ENCODE measurements at places on chromosomes 11 and 22.

GRCh38 chr11:35255514-35255913 lies 116.5 kb downstream of the CD44 start:
- no peak for DNase-seq

DNA sequence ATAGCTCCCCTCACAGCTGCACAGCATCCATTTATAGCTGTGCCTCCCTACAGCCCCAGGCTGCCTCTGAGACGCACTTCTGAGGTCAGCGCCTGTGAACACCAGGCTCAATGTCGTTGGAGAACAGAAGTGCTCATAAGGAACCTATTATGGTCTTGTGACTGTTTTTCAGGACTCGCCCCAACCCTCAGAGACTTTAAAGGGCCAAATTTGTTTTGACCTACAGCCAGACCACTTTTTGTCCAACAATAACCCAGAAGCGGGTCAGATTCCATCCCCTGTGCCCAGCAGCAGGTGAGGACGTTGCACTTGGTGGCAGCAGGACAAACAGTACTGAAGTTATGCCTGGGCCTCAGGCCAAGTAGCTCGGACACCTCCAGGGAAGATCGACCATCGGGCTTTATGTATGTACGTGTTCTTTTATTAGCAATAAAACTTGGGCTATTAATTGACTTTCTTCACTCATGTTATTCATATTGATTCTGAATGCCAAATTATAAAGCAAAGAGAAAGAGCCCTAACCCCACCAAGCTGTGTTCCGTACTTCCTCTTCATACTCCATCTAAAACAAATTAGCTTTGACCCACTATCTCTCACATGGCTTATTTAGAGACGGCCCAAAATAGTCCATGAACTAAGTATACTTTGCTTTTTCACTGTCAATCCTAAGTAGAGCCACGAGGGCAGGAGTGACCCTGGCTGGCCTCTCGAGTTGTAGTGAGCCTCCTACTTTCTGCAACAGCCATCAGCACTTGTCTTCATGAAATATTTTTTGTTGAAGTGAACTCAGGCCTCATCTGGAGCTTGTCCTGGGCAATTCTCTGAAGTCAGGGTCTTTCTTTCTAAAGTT lies 92.3 kb upstream of the PAX6 start:
- DNase-seq, result no peak

DNA sequence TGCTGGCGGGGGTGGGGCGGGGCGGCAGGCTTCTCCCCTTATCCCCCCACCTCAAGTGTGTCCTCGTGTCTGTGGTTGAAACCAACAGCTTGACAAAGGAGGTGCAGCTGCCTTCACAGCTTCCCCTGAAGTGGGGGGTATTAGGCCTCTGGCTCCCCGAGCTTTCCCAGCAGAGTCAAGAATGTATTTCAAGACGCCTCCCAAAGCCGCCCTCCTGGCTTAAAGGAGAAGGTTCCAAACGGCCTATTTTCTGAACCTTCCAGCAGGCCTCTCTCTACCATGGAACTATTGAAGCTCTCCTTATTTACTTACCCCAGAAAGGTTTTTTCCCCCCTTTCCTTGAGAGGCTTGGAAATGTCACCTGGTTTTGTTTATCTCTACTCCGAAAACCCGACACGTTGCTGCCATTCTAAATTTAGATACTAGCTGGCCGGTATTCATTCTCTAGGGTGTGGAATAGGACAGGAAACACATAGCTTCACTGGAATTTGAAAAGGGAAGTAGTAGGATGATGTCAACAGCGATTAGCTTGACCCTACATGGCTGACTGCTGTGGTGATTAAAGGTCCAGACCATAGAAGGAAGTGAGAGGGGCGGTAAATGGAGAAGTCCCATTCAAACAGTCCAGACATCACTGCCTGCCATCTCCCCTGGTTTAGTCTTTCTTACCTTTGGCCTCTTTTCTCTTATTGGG lies 671 bp upstream of the PICALM start:
- DNase-seq, result peak; percentile 91

DNA sequence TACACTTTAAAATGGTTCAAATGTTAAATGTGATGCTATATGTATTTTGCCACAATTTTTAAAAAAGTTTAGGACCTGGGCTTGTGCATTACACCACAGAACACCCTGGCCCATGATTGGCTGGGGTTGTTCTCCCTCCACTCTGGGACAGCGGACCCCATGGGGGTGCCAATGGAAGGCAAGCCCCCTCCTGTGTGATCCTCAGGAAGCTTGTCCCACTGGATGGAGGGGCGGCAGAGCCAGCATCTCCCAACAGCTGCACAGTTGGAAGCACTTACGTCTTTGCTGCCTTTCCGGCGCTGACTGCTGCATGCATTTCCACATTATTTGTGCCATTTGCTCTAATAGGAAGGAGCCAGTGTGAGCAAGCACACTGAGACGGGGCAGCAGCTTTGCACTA lies 196.5 kb downstream of the SHANK2 start:
- DNase-seq, result no peak

DNA sequence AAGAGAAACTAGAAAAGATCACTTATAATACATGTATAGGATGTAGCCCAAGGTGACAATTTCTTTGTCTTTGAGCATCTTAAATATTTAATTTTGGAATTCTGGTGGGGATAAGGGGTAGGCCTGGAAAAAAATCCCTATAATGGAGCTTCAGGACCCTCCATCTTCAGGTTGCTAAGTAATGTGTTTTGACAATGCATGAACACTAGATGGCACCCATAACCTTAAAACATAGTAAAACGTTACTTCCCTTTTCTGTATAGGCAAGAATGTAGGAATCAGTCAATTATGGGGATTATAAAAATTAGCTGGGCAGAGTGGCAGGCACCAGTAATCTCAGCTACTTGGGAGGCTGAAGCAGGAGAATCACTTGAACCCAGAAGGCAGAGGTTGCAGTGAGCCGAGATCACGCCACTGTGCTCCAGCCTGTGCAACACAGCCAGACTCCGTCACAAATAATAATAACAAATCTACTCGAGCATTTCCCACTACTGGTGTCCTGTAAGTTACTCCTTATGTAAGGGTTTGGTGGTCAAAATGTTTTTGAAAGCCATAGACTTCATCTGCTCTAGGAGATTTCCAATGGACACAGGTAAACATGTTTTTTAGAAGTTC lies 541.9 kb upstream of the CCDC90B start:
- DNase-seq, result no peak

GRCh38 chr11:126893796-126894195 lies 106.8 kb downstream of the KIRREL3 start:
- no peak for DNase-seq

GRCh38 chr22:44638971-44639760 lies 62.8 kb upstream of the PRR5 start:
- peak; percentile 55 for DNase-seq

DNA sequence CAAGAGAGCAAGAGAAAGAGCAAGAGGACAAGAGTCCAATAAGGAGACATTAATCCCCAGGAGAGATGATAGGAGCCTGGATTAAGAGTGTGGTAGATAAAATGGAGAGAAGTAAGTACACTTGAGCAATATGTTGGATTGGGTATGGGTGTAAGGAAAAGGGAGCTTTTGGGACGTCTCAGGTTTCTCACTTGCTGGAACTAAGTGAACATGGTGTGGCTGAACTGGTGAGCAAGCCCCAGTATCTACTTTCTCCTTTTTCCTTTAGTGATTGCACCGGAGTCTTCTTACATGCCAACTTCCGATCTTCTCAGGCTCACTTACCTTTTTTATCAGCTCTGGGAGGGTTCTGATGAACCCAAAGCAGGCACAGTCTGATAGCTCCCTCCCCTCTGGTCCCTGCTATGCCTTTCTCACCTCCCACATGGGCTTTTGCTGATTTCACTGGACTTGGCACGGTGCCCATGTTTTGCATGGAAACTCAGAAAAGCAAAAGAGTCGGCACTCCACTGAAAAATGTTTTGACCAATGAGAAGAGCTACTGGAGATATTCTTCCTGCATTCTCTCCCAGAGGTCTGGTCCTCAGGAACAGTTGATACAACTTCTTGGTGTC lies 14.5 kb upstream of the APLNR start:
- peak; percentile 19 for DNase-seq

DNA sequence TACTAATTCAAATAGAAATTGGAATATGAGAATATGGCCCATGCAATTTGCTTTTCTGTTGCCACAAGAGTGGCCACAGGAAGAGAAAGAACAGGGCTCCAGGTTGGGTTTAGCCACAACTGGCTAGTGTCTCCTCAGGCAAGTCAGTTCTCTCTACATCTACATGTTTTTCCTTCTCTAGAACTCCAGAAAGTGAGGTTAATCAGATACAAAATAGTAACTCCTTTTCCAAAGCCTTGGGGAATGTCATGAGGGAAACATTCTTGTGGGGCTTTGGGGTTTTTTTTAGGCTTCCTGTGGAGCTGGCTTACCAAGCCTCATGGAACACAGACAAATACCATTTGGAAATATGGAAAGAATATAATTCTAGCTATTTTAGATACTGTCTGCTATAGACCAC lies 161.6 kb downstream of the NAV2 start:
- no peak for DNase-seq

DNA sequence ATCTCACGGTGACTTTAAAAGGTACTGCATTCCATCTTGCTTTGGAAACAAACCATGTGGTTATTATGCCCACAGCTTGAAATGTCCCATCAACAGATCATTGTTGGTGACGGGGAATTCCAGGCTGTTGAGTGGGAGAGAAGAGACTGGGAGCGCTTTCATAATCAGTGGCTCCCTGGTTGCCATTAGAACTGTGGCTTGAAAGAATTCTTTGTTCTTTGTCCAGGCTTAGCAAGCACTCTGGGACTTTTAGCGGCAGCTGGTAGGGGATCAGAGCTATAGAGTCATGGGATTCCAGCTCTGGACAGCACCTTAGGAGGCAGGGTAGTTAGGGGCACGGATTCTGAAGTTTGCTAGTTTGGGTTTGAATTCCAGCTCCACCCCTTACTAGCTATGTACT lies 22.0 kb downstream of the MMP20 start:
- DNase-seq, result peak; percentile 70

DNA sequence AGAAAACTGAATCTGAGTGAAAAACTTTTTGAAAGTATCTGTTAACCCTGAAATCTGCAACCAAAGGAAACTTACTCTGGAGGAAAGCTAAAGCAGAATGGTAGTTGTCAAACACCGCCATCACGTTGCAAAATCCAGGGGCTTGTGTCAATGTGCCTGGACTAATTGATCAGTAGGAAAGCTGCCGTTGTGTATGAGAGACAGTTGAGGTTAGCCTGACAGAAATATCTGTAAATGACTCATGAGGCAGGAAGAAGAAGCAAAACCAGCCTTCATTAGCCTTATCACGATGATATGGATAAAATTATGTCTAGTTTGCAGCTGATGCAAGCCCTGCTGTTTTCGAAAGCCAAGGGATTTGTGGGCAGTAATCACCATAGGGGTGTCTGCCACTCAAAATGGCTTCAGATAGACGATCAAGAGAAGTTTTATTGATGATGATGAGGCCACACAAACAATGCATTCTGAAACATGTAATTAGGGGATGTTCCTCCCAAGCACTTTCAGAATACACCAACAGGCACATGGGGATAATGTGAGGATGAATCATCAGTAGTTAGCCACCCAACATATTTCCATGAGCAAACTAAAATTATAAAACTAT lies 8.9 kb downstream of the SCGB1A1 start:
- DNase-seq, result peak; percentile 23

DNA sequence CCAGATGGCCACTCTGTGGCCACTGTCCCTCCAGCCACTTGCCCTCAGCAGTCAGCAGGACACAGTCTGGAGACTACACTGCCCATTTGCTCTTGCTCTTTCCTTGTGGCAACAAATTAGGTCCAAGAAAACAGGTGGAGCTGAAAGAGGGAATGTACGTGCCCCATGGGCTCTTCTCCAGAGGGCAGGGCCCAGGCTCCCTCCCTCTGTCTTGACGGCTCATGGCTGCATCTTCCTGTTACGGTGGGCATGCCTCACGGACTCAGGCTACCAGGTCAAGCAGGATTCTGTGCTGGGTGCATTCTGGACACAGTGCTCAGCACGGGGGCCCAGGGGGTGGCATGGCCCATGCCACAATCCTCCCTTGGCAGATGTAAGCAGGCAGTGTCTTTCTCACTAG lies 71.3 kb downstream of the MED15 start:
- no peak for DNase-seq

GRCh38 chr11:1392111-1392510 lies 2.4 kb downstream of the BRSK2 start:
- no peak for DNase-seq

DNA sequence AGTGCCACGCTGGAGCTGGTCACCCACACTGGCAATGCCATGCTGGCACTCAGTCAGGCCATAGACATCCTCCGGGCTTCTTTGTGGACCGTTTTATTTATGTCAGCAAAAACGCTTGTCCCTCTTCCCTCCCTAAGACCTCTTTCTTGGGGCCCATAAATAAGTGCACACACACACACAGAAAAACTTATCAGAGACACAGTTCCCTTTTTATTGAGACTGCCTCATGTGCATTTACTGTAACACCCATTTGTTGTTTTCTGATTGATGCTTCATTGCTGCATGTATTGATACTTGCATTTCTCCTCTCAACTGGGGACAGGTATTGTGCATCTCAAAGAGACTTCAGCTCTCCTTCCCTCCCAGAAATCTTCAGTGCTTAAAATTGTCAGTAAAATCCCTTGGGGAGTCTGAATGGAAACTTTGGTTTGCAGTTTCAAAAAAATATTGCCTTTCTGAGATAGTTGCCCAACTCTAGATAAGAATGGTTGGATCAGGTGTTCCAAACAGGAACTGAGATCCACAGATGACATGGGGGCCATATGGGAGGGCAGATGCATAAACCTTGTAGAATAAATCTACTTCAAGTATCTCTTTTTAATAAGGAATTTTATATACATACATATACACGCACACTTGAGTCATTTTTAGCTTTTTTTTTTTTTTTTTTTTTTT lies 50.9 kb downstream of the PPP2R1B start:
- no peak for DNase-seq

- peak; percentile 34 for DNase-seq
Measured at GRCh38 chr11:68329978-68330699, 17.7 kb downstream of the LRP5 start.

DNA sequence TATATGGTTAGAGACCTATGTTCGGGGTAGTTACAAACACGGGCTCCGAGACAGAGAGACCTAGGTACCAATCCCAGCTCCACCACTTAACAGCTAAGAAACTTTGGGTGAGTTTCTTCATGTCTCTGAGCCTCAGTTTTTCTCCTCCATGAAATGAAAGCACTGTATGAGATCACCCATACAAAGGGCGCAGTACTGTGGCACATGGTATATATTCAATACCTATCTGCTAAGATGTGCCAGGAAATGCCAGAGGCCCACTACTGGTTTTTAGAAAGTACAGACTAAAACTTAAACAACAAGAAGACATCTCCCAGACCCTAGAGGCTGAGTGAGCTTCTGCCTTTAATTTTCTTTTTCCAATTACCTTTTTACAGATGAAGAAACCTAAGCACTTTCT lies 69.5 kb downstream of the SLC1A2 start:
- DNase-seq, result no peak

All from foreskin fibroblast (primary cell).